Activated T-cell treated with anti-CD3 and anti-CD28 coated beads for 4 hours (primary cell): ENCODE measurements at places on chromosomes 2 and 18.

DNA sequence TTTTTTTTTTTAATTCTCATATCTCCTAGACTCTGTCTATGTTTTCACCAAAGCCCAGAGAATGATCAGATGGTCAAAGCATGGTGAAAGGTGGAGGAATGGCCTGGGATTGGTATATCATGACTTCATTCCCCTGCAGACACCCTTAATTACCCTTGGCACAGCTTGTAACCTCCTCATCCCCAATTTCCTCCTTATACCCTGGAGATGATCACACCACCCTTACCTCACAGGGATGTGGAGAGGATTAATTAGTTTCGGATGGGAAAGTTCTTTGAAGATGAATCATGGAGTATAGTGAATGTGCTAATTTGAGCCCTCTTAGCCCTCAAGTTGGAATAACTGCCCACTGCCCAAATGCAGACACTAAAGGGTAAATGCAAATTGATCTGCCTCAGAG is 138.0 kb upstream of the LYPD6 start:
- no peak for DNase-seq

- DNase-seq: no peak
These were observed 73.4 kb downstream of the NRXN1 start for GRCh38 chr2:50958504-50958903.

- no peak for DNase-seq
These were observed 87.0 kb downstream of the CCDC141 start for GRCh38 chr2:178962805-178963433.

GRCh38 chr18:45370255-45371010 is 244.8 kb upstream of the SLC14A2 start:
- DNase-seq: no peak

GRCh38 chr2:48756289-48756688 is 765 bp upstream of the LHCGR start:
- no peak for DNase-seq

GRCh38 chr2:143685421-143686078 is 556.3 kb downstream of the ARHGAP15 start:
- no peak for DNase-seq

DNA sequence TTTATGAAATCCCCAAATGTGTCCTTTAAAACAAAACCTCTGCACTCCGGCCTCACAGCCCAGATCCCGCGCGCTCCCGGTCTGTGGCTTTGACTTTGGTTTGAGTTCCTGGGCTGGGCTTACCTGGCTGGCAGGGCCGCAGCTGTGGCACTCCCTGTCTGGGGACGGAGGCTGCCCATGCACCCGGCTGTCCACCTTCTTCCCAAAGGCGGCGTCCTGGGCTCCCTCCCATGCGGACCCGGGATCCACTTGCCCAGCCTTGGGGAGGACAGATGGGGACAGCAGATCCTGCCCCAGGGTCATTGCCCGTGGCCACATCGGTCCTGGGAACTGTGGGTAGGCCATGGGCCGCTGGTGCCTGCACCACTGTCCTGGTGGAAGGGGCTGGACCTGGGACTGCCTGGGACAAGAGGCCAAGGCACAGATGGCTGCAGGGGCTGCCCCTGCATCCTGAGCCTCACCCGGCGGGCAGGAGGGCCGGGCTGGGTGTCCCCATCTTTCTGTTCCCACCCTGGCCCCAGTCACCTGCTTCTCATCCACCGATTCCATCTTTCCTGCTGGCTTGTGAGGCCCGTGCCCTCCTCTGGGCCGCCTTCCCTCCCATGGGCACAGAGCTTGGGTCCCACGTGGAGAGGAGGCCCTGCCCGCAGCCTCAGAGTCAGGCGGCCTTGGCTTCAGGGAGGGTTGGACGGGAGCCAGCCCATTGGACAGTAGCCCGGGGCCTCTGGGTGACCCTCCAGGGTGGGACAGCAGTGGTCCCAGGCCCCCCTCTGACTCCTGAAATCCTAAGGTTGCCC is 27.7 kb downstream of the NFATC1 start:
- no peak for DNase-seq

GRCh38 chr2:189592353-189592984 is 11.9 kb upstream of the SLC40A1 start:
- no peak for DNase-seq

GRCh38 chr2:122191331-122191730 is 435.9 kb downstream of the TSN start:
- DNase-seq: no peak

- peak; percentile 34 for DNase-seq
These were observed 48.8 kb downstream of the C2orf42 start for GRCh38 chr2:70141902-70142589.

DNA sequence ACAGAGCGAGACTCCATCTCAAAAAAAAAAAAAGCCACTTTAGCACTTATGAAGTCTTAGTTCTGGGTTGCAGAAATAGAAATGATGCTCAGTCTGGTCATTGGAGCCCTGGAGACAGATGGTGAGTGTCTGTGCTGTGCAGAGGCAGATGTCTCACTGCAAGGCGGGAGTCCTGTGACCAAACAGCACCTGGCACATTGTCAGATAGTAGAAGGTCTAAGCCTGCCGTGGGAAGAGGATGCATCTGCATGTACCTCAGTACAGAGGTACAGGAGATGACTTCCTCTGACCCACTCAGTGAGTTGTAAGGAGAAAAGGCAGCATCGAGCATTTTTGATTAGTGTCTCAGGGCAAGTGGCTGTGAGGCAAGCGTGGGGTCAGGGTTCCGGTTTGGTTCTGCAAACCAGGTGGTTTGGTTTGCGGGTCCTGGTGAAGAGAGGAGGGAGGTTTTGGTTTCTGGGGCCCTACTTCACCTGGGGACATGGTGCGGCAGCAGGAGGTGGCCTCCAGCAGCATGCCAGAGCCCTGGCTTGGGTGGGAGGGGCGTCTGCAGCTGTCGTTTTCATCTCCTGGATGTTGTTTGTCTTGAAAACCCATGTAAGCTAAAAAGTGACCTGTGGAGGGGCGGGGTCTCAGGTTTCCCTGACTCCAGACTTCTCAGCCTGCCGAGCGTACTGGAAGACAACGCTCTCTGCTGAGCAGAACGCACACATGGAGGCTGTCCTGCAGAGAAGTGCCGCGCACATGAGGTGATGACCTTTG is 3.8 kb downstream of the RBFA start:
- DNase-seq: no peak
